ENCODE measurements at places on chromosomes 6 and 20.
A peak's percentile ranks its signal among the peaks of the same experiment; 100 is the strongest.

DNA sequence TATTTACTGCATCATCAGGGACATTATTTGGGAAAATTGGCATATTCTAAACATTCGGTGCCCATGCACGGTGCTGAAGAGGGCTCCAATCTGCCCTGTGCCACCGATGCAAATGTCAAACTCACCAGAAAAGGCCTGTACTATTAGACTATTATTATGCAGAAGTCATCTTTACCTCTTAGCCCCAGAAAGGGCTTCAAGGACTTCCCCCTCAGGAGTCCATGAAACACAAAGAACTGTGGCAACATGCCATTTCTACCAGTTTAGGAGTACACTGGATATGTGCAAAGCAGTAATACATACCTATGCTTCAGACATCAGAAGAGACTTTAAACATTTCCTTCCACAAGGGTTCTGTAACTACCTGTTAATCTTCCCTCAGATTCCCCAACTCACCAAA is 8.6 kb downstream of the DIDO1 start:
- no peak for DNase-seq

- no peak for DNase-seq
Measured at GRCh38 chr6:6714953-6715352, 126.4 kb downstream of the LY86 start.

GRCh38 chr6:28258877-28259777 is at the start of gene NKAPL:
TSS of gene NKAPL (plus strand) at chr6:28259297. CDS start at chr6:28259372, 75 bp downstream.
- peak; percentile 35 for DNase-seq

GRCh38 chr6:105750089-105750488 is 336.0 kb upstream of the PRDM1 start:
- no peak for DNase-seq

- no peak for DNase-seq
Measured at GRCh38 chr6:127342296-127342945, 988 bp downstream of the ECHDC1 start.

DNA sequence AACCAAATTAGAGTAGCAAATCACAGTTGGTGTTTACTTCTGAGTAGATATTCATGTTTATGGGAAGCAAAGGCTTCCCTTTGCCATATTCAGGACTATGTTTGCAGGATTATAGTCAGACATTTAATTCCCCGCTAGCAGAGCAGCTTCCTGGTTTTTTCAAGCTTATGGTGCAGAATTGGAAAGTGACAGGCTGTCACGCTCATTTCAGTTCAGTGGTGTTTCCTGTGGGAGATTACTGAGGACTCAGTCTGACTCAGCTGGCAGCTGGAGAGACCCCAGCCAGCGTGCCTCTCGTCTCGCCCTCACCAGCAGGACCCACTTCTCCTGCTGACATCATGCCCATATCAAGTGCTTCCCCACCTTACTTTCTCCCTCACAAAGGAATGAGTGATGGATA is 85.1 kb downstream of the LYRM2 start:
- no peak for DNase-seq

DNA sequence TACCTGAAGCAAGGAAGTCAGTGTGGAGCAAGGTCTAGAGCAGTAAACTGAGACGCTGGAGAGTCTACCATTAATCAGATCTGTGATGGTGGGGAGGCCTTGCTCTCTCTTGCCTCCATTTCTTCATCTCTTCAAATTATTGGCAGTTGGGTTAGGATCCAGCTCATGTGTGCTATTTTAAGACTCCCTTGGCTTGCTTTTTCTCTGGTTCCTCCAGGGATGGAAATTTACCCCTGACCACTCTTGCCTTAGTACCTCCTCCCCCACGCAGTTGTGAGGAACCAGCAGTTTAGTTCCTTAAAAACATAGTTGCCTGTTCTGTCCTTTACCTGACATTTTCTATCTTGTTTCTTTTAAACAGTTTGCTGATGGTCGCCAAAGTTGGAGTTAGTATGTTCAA is 7.4 kb downstream of the TMEM14C start:
- no peak for DNase-seq

All from T-cell (primary cell).